ENCODE measurements at places on chromosomes 2 and 18.

DNA sequence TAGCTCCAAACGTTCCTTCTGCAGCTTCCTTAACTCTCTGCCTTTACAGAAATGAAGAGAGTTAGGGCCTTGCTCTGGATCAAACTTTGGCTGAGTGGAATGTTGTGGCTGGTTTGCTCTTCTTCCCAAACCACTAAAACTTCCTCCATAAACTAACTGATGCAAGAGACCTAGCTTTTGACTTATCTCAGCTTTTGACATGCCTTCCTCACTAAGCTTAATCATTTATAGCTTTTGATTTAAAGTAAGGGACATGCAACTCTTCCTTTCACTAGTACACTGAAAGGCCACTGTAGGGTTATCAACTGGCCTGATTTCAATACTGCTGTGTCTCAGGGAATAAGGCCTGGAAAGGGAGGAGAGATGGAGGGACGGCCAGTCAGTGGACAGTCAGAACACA lies 8.3 kb downstream of the PXDN start:
- no peak for DNase-seq

DNA sequence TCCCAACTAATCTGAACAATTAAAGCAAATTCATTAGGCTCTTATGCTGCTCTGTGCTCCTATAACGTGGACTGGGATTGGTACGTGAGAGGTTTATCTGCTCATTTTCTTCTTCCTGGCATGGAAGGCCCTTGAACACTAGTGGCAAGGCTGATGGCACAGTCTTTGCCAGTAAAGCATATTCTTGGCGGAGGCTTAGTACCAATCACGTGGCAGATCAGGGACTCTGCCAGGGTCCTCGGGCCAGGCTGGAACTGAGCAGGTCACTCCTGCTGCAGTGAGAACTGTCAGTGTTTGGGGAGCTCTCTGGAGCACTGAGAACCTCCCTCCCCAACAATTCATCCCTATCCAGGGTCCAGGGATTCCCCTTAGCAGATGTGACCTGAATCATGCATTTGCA lies 3.7 kb upstream of the ALPK2 start:
- no peak for DNase-seq

- peak; percentile 37 for DNase-seq
Observed at GRCh38 chr2:58427572-58428095, 186.5 kb upstream of the FANCL start.

- no peak for DNase-seq
Observed at GRCh38 chr2:69123182-69123581, 110.2 kb downstream of the ANTXR1 start.

GRCh38 chr18:10015941-10016819 lies 102.4 kb downstream of the VAPA start:
- DNase-seq, result peak; percentile 85

- DNase-seq, result no peak
Observed at GRCh38 chr2:64219149-64219548, 74.9 kb upstream of the PELI1 start.

DNA sequence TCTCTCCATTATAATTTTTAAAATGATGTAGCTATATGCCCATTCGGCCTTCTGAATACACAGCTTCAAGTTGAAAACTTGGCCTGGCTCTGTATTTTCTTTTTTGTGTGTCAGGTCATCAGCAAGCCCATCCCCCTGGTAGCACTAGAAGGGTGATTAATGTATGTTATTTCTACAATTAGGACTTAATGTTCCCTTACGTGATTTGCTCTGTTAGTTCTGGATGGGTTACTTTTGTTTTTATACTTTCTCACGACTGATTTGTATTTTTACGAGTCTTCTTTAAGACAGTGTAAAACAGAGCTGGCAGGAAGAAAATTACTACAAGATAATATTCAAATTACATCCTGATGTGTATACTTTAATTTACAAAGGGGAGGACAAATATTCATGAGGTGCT lies 88.4 kb upstream of the RGPD4 start:
- DNase-seq, result no peak

DNA sequence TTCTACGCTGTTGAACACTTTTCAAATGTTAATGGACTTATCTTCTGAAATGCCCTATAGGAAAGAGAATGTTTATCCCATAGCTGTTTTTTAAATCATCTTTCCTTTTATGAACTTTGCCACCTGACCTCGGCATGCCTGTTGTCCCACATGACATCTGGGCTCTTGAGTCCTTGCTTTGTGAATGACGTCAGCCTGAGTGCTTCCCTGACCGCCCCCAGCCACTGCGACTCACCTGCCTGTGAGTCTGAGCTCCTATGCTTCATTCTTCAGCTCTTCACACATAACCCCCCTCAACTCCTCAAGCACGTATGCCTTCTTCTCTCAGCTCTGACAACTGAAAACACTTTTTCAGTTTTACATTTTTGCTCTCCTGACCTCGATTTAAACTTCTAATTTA lies 166.8 kb downstream of the DCDC2C start:
- peak; percentile 14 for DNase-seq

- no peak for DNase-seq
Observed at GRCh38 chr2:43890855-43891254, 52.1 kb downstream of the ABCG8 start.

GRCh38 chr18:13232971-13233786 lies 14.6 kb downstream of the LDLRAD4 start:
- DNase-seq, result no peak

DNA sequence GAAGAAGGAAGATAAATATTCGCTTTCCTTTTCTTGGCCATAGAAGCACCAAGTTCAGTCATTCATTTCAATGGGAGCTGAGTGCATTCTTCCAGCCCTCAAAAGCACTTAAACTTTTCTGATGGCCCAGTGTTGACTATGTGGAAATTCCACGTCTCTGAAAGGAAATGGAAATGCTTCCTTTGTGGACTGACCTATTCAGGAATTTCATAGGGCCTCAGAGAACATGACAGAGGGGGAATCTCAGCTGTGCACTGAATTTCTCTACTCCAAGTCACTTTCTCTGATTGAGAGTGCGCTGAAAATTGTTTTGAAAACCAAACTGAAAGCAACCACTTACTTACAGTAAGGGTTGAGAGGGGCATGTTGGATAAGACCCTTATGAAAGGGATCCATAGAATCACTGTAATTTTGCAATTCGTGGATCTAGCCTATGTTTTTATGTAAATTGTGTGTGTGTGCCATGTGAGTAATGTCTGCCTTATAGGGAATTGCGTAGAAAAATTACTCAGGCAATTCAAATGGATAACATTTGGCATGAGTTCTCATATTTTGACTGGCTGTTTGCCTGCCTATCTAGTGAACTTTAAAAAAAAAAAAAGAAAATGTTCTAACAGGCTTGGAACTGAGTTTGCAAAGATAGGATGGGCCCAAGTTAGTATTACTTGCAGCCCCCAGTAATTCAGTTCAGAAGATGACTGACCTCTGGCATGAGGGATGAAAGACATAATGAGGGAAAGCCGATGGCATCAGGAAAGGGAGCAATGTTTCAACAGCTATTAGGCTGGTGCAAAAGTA lies 437.0 kb downstream of the PTPRM start:
- no peak for DNase-seq

- no peak for DNase-seq
Observed at GRCh38 chr2:143802871-143803650, 673.8 kb downstream of the ARHGAP15 start.

DNA sequence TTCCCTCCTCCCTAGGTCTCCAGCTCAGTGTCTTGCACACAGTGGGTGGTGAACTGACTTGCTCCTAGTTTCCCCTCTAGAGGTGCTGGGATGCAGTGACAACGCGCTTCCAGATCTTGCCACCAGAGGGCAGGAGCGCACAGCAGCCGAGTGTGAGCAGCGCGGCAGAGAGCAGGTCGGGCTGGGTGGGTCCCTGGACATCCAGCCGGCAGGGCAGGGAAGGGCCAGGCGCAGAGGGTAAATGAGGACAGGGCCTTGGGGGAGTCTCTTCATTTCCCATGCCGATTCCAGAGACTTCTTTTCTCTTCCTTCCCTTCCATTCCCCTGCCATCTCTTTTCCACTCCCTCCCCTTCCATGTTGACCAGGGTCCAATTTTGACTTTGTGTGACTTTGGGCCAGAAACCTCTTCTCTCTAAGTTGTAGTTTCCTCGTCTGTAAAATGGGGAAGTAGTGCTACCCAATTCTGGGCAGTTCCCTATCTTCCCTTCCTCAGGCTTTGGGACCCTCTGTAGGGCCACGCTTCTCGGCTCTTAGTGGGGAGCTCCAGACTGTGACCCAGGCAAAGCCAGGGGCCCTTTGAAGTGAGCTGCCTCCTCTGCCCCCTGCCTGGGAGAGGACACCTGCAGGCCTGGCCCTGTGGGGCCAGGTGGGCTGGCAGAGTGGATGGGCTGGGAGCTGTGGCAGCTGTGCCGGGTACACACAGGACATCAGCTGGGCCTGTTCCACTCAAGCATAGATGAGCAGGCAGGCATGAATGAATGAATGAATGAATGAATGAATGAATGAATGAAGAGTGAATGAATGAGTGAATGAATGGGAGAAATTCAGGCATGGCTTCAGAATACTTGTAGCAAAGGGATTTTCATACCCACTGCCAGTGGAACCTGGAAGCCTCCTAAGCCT lies 43.3 kb upstream of the TAF1B start:
- peak; percentile 79 for DNase-seq

- no peak for DNase-seq
Observed at GRCh38 chr2:159147690-159148089, 138.8 kb downstream of the WDSUB1 start.

DNA sequence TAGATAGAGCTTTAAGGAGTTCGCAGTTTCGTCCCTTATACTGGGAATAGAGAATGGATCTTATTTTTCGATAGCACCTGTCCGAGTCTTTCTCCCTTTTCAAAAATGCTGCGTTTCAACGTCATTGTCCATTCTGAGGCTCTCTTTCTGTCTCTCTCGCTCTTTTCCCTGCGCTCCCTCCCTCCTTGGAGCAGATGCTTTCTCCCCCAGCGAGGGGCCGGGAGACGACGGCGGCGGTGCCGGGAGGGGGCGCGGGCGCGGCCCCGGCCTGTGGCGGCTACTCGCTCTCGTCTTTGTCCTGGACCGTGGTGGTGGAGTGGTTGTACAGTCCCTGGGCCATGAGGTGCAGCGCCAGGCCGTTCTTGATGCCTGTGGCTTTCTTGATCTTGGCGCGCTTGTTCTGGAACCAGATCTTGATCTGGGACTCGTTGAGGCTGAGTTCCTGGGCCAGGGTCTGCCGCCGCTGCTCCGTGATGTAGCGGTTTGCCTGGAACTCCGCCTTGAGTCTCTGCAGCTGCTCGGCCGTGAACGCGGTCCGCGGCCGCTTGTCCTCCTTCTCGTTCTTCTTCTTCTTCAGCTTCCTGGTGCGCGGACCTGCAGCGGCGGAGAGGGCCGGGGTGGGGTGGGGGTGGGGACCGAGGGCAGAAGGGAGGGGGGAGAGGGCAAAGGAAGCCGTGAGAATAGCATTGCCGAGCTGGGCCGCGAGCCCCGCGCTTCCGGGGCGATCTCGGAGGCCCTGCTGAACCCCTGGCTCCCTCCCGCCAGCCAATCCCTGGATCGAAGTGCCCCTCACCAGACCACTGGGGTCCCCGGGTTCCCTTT lies 4.6 kb downstream of the EN1 start:
- DNase-seq, result no peak

- no peak for DNase-seq
Observed at GRCh38 chr2:219527076-219527394, 12.8 kb downstream of the ASIC4 start.

DNA sequence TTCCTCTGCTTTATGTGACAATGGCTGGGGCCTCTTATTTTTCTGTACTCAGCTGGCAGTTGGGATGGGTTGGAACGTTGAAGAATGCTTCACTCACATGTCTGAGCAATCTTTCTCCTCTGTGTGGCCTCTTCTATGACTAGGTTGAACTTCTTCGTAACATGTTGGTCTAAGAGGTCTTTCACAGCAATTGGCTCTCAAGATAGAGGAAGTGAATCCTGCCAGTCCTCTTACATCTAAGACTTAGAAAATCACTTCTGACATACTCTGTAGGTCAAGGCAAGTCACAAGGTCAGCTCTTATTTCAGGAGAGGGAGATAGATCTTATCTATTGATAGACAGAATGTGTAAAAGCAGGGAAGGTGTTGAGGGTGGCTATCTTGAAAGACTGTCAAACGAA lies 174.1 kb downstream of the NYAP2 start:
- DNase-seq, result no peak

- DNase-seq, result no peak
Observed at GRCh38 chr2:25608718-25609117, 64.7 kb downstream of the DTNB start.

GRCh38 chr2:27072920-27073319 lies 1.5 kb upstream of the OST4 start:
- DNase-seq, result no peak

DNA sequence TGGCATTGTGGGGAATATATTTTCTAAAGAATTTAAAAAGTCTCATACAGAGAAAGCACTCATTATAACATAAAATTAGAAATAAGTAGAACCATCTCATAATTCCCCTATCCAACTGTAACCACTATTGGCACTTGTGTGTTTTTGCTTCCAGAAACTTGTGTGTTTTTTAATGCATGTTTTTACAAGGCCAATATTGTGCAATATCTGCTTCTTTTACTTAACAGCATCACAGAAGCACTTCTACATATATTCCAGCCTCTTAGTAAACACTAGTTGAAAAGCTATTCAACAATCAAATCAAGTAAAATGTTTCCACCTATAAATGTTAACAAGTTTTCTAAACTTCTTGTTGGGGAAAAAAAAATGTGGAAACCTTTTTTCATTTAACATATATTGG lies 132.7 kb downstream of the LRP2 start:
- no peak for DNase-seq

DNA sequence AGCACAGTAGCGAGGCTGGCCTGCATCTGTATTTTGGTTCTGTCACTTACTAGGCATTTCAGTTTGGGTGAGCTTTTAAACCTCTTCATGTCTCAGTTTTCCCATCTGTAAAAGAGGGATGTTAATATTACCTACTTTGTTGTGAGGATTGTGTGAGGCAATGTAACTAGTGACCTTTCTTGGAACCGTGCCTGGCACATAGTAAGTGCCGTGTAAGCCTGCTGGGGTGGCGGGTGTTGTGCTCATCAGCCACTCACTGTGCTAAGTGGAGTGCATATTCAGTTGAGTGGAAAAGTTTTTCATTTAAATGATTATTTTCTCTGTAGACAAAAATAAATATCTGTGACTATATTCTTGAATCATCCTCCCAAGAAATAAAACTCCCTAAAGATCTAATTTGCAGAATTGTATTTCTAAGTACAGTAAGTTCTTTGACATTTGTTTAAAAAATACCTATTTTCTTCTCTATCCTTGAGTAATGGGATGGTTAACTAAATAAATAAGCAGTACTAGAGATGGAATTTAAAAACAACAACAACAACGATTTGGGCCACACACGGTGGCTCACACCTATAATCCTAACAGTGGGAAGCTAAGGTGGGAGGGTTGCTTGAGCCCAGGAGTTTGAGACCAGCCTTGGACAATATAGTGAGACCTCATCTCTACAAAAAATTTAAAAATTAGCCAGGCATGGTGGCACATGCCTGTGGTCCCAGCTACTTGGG lies 56.7 kb downstream of the MALT1 start:
- DNase-seq, result no peak
